ENCODE measurements at places on chromosomes 1 and 21.

- no peak for DNase-seq
Measured at GRCh38 chr1:166165661-166166328, 1.0 kb downstream of the FAM78B start.

- DNase-seq: no peak
Measured at GRCh38 chr1:118185084-118185832, at the start of gene SPAG17. Gene SPAG17 (minus strand): TSS chr1:118185228. CDS start chr1:118185157, 71 bp downstream.

GRCh38 chr1:153532181-153532580 lies 3.6 kb downstream of the S100A6 start:
- no peak for DNase-seq

- no peak for DNase-seq
Measured at GRCh38 chr1:20445956-20446355, 40.1 kb downstream of the CAMK2N1 start.

DNA sequence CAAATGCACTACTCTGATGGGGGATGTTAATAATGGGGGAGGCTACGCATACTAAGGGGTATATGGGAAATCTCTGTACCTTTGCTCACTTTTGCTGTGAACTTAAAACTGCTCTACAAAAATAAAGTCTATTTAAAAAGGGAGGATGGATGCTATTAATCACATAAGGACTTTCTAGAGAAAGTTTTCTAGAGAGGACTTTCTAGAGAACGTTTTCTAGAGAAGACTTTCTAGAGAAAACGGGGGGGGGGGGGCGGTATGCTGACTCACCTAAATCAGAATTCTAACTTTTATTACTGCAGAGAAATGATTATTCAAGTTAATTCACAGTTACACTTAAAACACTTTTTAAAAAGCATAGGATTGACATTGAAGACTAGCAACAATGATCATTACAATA lies 76.2 kb downstream of the USP1 start:
- no peak for DNase-seq

GRCh38 chr1:22224091-22224490 lies 81.2 kb upstream of the WNT4 start:
- peak; percentile 27 for DNase-seq

GRCh38 chr1:228363686-228364067 lies 43.0 kb downstream of the TRIM11 start:
- no peak for DNase-seq

DNA sequence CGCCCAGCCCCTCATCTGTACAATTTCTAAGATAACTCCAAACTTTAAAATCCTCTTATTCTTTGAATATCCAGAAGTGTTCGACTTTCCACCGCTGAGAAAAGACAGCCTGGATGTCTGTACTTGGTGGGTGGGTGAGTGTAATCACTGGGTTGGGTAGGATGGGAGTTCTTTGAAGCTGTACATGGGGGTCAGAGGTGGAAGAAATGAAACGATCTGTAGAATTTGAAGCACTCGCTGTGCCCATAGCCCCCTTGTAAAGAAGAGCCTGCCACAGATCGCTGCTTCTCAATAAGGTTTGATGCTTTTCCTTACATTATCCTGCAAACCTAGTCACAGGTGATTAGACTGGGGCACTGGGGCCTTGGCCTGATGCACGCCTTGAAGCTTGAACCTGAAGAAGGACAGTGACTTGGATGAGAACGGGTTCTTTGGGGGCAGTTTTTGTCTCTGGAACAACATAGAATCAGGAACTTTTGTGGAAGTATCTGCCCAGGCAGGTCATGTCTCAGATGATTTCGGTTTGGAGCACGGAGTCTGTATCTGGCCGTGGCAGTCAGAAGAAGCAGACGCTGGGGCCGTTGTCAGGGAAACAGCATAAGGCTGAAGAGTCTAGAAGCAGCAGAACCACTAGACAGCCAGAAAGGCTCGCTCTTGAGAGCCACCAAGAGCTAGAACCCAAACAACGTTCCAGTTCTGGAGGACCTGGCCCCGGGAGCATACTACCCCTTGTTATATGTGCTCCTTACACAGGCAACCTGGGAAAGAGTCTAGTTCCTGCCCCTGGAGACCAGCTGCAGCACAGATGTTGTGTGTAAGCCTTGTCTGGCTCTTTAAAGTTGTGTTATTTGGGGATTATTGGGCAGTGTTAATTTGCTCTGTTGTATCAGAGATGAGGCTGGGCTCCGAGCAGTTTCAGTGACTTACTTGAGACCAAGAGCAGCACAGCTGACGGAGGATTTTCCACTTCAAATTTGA lies 45.1 kb upstream of the SCCPDH start:
- DNase-seq: no peak

DNA sequence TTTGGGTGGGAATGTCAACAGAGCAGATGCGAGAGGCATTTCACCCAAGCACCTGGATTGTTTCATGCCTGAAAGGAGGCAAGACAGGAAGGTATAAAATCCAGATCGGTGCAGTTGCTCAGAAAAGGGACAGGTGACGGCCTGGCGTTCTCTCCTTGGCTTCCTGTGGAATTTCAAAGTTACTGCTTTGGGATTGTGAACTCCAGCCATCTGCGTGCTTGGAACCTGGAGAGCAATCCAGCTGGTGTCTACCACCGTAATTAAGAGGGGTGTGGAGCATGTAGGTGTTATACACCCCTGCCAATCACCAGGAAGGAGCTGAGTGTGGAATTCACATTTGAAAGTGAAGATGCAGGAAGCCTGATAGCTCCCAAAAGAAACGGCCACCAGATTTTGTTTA lies 286.1 kb downstream of the KIF26B start:
- DNase-seq: no peak

GRCh38 chr1:94209425-94209824 lies 28.0 kb downstream of the ARHGAP29 start:
- no peak for DNase-seq

- no peak for DNase-seq
Measured at GRCh38 chr1:43653339-43653738, 3.4 kb downstream of the KDM4A start.

DNA sequence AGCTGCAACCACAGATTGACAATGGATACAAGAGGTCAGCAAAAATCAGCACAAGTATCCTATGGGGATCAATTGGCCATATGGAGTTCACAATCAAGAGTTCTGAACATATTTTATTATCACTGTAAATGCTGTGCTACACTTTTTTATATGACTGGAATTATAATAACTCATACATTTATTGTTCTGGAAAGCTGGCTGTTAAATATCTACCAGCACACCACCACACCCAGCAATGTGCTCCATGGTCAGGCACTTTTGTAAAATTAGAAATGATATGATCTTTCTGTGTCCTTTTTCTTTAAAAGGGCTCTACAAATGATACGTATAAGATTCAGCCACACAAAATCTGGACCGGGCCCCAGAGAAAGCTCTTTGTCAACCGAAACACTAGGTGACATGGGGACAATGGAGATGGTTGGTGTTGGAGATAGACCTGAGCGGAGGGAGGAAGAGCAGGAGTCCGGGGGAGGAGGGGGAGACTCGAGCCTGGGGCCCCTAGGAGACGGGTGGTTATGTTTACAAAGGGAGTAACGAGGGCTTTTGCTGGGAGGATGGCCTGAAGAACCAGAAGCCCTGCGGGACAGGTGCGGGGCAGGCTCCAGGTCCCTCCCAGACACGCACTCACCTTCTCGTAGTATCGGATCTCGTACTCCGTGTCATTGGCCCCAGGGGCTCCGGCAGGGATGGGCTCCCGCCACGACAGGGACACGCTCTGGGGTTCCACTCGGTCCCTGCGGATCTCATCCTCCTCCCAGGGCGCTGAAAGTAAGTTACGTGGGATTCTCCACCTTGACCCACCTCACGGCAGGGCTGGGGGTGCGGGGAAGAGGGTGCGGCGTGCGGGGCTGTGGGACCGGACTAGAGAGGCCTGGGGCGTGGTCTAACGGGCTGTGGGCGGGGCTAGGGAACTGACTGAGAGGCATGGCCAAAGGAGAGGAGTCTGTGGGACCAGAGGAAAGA lies 30.0 kb downstream of the EPHA10 start:
- no peak for DNase-seq

GRCh38 chr21:38820471-38821239 lies 14.9 kb downstream of the ETS2 start:
- no peak for DNase-seq

- no peak for DNase-seq
Measured at GRCh38 chr1:228923973-228924686, 188.9 kb downstream of the RHOU start.

DNA sequence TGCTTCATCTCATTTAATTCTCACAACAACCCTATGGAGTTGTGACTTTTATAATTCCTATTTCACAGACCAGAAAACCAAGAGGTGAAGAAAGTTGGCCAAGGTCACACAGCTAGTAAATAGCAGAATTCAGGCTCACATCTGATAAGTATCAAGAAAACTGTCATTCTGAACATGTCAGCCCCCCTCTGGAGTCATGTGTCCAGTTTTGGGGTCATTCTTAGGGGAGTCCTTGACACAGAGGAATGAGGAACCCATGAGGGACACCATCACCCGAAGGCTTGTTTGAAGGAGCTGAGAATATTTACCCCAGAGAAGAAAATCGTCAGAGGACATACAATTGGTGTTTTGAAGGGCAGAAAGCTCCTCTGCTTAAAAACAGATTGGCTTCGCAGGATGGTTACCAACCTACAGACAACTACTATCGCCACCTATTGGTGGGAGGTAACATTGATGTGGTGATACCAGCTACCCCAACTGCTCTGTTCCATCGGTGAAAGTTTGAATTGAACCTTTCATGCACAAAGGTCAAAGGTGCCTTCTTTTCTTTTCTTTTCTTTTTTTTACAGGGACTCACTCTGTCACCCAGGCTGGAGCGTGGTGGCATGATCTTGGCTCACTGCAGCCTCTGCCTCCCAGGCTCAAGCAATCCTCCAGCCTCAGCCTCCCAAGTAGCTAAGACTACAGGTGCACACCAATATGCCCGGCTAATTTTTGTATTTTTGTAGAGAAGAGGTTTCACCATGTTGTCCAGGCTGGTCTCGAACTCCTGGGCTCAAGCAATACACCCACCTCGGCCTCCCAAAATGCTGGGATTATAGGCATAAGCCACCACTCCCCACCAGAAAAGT lies 31.3 kb downstream of the NCMAP start:
- no peak for DNase-seq

- DNase-seq: no peak
Measured at GRCh38 chr1:110148961-110149360, 1.3 kb upstream of the SLC6A17 start.

GRCh38 chr21:45323487-45324311 lies 36.0 kb upstream of the POFUT2 start:
- DNase-seq: peak; percentile 40

DNA sequence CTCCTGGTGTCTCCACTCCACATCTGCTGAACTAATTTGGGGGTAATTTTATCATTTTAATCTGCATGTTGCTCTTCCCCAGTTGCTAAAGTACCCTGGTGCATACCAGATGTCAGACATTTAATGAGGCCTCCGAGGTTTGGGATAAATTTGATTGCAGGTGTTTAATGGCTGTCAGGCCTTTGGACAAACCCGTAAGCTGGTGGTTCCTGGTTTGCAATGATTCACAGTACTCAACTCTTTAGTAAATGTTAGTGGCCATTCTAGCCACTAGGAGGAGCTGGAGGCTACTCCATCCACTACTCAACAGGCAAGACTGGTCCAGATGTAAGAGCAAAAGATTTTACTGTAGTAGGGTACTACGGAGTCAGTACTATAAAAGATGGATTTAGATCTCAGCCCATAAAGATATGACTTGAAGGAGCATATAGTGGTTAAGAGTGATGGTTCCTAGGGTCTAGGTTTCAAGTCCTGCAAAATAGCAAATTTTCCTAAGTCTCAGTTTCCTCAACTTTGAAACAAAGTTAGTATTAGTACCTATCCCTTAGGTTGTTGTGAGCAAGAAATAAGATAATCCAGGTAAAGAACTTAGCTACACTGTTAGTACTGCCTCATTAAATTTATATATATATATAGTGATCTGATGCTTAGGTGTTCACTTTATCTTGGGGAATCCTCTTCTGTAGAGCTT lies 132.8 kb downstream of the SNX7 start:
- no peak for DNase-seq

DNA sequence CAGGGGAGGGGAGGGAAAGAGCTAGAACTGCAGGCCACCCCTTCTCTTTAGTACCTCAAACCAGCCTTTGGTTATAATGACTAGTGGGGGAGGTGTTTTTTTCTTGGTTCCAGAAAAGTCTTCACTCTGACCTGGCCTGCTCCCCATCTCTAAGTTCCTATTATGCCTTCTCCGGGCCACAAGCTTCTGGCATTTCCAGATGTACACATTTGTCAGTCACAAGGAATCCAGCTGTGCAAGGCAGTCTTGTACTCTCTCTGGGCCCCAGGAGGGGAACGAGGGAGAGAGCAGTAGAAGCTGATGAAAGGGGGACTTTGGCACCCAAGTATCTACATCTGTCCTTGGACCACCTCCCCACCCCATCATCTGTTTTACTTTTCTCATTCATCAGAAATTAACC lies 2.7 kb upstream of the FALEC start:
- DNase-seq: no peak

GRCh38 chr1:115258302-115258866 lies 79.7 kb downstream of the NGF start:
- no peak for DNase-seq

GRCh38 chr1:227170361-227171166 lies 147.7 kb downstream of the CDC42BPA start:
- DNase-seq: no peak

All from RWPE2 (cell line).